ENCODE measurements at places on chromosomes 11 and 22.

- DNase-seq: peak; percentile 16
Measured at GRCh38 chr11:92211576-92212167, 12.9 kb upstream of the FAT3 start.

DNA sequence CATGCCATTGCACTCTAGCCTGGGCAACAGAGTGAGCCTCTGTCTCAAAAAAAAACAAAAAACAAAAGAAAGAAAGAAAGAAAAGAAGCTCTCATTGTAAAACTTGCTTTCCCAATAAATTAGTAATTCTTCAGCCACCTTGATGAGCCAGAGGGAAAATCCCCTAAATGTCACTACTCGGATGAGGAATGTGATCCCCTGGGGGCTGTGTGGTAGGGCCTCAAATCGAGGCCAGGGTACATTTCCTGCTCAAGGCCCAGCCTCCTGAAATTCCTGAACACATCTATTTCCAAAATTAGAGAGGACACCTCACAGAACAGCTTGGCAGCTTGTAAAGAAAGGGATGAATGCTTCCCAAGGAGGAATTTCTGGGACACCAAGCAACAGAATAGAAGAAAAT is 147.1 kb upstream of the SESN3 start:
- DNase-seq: no peak

- DNase-seq: no peak
Measured at GRCh38 chr11:78465169-78465942, 47.7 kb upstream of the GAB2 start.

DNA sequence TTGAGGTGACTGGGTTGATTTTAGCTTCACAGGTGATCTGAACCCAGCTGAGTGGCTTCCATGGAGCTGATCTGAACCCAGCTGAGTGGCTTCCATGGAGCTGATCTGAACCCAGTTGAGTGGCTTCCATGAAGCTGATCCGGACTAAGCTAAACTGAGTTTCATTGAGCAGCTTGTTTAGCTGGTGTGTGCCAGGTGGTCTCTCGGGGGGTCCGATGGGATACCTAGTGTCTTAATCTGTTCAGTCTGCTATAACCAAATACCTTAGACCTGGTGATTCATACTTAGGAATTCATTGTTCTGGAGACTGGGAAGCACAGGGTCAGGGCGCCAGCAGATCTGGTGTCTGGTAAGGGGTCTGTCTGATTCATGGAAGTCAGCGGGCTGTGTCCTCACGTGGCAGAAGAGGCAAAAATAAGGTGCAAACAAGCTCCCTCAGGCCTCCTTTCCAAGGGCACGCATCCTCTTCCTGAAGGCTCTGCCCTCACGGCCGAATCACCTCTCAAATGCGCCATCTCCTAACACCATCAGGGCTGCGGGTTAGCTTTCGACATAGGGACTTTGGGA is 52.5 kb upstream of the KCNQ1OT1 start:
- peak; percentile 52 for DNase-seq

- DNase-seq: no peak
Measured at GRCh38 chr11:69213316-69213715, 57.6 kb downstream of the SMIM38 start.

- DNase-seq: peak; percentile 52
Measured at GRCh38 chr11:113664069-113664980, 41.8 kb downstream of the TMPRSS5 start.

Measured in NCI-H226 (cell line).